ENCODE measurements at places on chromosomes 6 and 20. TPM values are rescaled to one million over a fixed set of nuclear protein-coding genes. Genes with fewer than 3 reads are reported as not detected.

GRCh38 chr6:37146735-37147157 lies 23.2 kb upstream of the PIM1 start:
- DNase-seq = no peak

DNA sequence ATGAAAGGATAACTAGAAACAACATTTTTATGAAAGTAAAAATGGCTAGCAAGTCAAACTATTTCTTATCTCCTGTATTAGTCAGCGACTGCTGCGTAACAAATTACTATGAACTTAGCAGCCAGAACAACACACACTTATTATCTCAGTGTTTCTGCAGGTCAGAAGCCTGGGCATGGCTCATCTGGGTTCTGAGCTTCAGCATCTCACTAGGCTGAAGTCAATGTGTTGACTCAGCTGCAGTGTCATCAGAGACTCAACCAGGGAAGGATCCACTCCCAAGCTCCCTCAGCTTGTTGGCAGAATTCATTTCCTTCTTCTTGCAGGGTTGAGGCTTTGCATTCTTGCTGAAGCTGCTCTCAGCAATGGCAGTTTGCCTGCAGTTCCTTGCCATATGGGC lies 33.2 kb upstream of the IGF2R start:
- DNase-seq = no peak

DNA sequence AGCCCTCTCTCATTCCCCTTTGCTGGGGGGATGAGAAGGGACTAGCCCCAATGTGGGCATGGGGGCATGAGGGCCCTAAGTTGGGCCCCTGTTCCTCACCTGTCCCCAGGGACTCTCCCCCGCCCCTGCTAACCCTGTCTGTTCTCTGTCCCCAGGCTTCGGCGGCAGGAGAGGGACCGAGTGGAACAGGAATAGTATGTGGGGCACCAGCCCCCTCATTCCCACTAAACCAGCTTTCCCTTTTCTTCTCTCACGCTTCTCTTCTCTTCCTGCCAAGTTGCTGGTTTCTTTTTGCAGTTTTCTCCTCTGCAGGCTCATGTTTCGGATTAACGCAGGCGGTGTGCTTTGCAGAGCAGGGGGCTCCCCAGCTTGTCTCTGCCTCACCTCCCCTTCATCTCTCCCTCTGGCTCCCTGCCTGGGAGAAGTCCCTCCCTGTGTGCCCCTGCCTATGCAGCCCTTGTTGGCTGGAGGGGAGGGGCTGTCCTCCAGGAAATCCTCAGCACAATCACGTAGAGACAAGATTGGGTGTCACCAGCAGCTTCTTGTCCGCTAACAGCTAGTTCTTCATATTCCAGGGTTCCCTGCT lies 7.9 kb downstream of the TMEM63B start:
- no peak for DNase-seq

DNA sequence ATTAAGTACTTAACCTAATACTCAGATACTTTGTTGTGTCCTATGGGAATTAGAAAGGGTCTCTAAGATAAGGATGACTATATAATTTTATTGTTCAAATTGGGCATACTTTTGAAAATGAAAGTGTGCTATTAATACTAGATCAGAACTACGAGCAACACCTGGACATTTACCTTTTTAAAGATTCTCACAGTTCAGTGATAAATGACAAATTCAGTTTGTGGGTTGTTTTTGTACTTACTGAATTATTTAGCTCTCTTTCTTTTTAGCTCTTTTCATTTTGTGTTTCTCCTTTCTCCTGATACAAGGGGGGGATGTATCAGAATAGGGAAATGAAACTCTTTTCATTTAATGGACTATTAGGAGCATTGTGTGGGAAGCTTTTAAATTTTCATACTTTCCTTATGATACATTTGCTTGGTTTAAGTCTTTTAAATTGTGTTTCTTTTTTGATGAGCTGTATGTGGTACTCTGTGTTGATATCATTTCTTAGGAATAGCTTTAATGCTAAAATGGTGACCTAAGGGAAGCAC lies 47.5 kb downstream of the PHF3 start:
- no peak for DNase-seq

GRCh38 chr6:169720207-169720855 lies 4.0 kb downstream of the PHF10 start:
- no peak for DNase-seq

- DNase-seq = no peak
These were observed 36.4 kb upstream of the RREB1 start for GRCh38 chr6:7071405-7071804.

DNA sequence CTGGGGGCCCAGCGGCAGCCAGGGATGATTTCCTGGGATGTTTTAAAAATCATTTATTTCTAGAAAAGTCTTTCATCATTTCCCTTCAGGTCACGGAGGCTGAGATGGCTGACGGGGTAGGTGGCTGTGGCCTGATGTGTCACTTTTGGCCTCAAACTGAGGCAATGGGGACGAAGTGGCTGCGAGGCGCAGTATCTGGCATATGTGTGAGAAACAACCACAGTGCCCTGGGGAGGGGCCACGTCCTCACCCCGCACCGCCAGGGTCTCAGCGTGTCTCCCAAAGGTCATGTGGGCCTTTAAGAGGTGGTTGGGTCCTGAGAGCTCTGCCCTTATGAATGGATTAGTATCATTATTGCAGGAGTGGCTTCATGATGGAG lies 120.0 kb downstream of the CEBPB start:
- DNase-seq = no peak

DNA sequence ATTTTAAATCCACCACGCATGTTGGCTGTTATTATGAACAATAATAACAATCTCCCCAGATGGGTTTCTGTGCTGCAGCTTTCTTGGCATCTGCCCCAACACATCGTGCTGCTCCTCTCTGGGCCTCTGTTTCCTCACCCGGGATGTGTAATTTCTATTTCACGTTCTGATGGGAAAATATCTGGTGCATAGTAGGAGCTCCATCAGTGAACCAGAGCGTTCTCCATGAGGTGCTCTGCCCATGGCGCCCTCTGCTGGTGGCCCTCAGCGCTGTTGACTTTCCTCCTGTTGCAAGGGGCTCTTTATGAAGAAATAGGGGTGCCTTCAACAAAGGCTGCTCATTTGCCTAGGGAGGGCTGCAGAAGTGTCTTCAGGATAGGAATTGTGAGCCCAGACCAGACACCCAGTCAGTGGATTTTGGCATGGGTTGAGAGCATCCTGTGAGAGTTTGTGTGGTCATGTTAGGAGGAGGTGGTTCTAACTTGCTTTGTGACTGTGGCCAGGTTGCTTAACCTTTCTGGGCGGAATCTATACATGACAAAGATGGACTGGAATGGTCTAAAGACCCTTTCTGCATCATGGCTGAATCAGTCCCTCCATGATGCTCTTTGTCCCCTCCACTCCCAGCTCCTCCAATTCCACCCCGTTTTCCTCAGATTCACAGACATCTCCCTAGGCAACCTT lies 8.1 kb downstream of the SCRT2 start:
- peak; percentile 82 for DNase-seq

DNA sequence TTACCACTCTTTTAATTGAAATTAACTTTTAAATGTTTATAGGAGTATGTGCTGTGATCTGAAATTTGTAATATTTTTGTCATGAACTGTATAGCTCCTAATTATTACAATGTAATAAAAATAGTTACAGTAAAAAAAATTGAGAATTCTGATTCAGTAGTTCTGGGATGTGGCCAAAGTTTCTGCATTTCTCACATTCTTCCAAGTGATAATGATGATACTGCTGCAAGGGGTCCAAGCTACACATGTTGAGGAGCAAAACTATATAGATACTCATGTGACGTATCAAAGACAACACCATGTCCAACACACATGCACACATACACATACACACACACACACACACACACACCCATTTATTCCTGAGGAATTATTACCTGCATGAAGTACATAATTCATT lies 71.0 kb upstream of the FAM83B start:
- DNase-seq = no peak

DNA sequence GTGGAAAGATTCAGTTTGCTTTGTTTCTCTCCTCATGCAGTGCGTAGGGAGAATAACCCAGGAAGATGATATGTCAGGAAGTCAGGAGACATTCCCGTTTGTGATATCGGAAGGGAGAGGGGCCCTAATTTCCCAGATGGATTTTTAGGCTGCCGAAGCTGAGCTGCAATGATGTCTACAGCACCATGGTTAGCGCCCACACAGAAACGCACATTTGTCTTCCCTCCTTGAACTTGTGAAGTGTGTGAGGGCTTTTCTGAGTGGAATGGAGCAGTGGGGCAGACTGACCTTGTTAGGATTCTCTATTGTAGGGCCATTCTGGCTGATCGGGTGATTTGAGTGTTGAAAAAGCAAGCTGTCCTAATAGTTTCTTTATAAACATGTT lies 191.3 kb upstream of the ARG1 start:
- DNase-seq = no peak

DNA sequence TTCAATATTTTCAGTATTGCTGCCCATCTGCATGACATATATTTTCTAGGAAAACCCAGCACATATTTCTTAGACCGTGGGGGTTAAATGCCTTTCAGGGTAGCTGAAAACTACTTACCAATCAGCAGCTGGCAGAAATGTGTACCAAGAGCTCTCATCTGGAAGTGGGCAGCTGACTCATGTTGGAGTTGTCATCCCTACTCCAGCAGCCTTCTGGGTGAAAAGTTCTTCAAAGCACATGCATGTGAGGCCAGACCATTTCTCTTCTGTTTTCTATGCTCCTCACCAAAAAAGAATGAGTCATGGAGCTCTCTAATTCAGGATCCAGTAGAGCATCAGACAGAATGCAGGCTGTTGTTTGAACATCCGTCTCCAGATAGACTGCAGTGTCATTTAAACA lies 135.5 kb downstream of the PAX1 start:
- DNase-seq = no peak

DNA sequence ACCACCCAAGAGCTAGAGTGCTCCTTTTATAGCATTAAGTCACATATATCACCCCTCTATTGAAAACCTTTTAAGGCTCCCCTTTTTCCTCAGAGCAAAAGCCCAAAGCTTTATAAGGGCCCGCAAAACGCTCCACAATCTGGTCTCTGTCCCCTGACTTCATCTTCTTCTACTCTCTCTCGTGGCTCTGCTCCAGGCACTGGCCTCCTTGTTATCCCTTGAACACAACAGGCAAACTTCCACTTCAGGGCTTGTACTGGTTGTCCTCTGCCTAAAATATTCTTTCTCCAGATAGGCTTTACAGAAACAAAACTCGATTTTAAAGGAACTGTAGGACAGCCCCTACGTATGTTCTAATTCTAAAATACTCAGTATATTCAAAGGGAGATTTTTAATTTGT lies 44.0 kb upstream of the SPDEF start:
- DNase-seq = no peak

GRCh38 chr6:96939007-96939805 lies 14.7 kb downstream of the KLHL32 start:
- DNase-seq = no peak

Gene CYP24A1
- total RNA-seq = not detected

Gene MEA1
- total RNA-seq = 42.7 TPM

Gene ENTPD6
- total RNA-seq = 191 TPM

Gene GSTA3
- not detected for total RNA-seq

Gene EDN3
- not detected for total RNA-seq

Gene PRSS35
- total RNA-seq = 26.6 TPM

Measured in glutamatergic neuron (in vitro differentiated cells).